ENCODE measurements at places on chromosomes 13 and 19.
A peak's percentile ranks its signal among the peaks of the same experiment; 100 is the strongest.

- DNase-seq, result no peak
Measured at GRCh38 chr13:79295906-79296706, 109.9 kb downstream of the RBM26 start.

- DNase-seq, result peak; percentile 88
Measured at GRCh38 chr19:51327066-51328001, 14.6 kb downstream of the VSIG10L start.

DNA sequence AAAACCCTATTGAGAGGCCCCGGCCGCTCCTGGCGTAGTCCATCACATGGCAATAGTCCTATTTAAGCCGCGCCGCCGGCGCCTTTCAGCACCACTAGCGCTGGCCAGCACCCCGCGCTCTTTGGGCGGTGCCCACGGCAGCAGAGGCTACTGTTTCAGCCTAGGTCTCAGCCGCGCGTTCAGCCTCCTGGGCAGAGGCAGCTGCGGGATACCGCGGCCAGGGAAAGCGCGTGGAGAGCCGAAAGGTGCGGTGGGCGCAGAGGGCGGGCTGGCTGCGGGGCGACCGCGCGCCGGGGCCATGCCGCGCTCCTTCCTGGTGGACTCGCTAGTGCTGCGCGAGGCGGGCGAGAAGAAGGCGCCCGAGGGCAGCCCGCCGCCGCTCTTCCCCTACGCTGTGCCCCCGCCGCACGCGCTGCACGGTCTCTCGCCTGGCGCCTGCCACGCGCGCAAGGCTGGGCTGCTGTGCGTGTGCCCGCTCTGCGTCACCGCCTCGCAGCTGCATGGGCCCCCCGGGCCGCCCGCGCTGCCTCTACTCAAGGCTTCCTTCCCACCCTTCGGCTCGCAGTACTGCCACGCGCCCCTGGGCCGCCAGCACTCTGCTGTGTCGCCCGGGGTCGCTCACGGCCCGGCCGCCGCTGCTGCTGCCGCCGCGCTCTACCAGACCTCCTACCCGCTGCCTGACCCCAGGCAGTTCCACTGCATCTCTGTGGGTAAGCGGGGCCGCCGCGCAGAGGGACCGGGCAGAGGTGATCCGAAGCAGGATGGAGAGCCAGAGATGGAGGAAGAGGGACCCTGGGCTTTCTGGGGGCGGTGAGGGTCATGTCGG lies at the start of gene GSX1:
Gene GSX1, plus strand, starts transcription at position 91 of the 826 bp plus-strand sequence. Its CDS starts 208 bp downstream, at position 299.
- DNase-seq, result peak; percentile 89

- DNase-seq, result no peak
Measured at GRCh38 chr13:37491661-37492060, 106.9 kb downstream of the POSTN start.

DNA sequence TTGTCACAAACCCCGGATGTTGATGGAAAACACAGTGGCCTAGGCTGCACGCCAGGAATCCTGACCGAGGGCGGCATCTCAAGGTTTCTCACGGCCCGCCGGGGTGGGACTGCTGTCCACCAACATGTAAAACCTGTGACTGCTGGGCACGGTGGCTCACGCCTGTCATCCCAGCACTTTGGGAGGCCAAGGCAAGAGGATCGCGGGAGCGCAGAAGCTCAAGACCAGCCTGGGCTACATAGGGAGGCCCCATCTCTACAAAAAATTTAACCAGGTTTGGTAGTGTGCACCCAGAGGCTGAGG lies 11.2 kb downstream of the PLIN4 start:
- no peak for DNase-seq

DNA sequence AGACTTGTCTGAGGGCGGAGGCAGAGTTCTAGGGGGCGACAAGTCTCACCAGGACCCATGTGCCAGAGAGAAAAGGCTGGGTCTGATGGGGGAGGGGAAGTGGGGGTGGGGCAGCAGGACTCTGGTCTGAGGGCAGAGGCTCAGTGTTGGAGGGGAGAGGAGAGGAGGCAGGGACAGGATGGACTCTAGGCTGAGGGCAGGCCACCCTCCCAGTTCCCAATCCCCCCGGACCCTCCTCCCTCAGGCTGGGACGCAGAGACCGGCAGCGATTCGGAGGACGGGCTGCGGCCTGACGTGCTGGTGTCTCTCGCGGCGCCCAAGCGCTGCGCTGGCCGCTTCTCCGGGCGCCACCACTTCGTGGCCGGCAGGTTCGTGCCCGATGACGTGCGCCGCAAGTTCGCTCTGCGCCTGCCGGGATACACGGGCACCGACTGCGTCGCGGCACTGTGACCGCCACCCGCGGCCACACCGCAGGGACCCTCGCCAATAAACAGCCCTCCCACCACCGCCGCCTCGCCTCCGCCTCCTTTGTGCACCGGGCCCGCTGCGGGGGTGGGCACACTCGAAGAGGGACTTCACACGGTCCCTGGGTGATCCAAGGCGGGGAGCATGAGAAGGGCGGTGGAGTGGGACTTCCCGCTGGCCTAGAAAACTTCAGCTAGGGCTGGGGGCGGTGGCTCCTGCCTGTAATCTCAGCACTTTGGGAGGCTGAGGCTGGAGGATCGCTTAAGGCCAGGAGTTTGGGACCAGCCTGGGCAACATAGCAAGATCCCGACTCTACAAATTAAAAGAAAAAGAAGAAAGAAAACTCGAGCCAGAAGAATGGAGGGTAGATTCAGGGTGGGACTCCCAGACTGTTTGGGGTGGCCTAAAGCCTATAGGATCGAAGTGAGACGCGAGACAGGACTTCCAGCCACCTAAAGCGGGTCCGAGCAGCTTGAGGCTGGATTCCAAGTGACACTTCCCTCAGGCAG lies 703 bp upstream of the CILP2 start:
- DNase-seq, result no peak

DNA sequence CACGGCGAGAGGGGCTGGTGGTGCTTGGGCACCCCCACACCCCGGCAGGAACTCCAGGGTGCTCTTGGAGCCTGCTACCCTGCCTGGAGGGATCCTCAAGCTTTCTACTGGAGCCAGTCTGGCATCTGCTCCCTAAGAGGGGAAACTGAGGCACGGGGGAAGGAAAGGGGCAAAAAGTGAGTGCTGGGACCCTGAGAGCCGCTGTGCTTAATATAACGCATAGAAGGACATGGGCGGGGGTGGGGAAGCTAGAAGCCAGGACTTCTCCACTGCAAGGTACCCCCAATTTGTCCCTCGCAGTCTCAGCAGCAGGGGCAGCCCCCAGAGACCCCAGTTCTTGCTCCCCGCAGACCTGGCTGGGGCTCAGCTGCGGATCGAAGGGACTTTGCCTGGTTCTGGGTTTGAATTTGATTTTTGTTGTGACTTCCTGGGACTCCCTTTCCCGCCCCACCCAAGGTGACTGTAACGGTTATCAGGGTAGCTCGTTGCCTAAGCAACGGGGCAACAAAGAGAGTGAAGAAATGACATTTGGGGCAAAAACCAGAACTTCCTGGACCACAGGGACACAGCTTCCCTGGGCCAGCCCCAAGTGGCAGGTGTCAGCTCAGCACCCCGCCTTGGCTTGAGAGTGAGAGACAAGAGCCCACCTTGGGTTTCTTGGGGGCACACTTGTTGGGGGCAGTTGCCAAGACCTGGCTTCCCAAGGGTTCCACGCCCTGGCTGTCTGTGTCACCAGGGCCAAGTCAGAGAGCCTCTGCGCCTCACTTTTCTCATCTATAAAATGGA lies 638 bp downstream of the ADGRE5 start:
- DNase-seq, result no peak

DNA sequence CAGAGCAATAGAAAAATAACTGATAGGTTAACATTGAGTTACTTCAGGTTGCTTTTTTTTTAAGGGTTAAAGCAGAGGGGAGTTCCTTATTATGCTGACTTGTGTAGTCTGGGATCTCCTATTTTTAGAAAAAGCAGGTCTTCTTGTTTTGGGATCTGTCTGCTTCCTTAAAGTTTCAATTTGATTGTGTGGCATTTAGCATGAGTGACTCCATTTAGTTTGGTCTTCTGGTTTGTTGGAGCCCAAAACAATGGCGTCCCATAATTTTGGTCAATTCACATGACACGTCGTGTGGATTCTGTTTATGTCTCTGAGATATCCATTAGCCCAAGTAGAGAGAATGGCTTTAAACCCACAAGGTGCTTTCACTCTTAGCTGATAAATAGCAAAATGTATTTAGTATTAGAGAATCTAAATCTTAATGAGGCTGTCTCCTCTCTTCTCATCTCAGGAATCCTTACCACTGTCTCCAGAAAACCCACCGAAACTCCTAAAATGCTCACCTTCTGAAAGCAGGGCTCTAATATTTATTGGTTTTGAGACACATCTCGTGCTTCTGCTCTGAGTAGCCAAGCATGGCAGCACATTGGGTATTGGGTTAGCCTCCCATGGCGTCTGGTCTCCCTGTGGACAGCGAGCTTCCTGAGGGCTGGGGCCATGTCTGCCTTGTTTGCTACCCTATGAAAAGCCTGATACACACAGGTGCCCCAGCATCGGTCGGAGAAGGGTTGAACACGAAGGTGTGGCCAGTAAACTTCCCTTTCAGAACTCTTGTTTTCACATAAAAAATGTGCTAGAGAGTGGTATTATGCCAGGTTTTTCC lies 67.2 kb upstream of the GPR183 start:
- DNase-seq, result no peak

DNA sequence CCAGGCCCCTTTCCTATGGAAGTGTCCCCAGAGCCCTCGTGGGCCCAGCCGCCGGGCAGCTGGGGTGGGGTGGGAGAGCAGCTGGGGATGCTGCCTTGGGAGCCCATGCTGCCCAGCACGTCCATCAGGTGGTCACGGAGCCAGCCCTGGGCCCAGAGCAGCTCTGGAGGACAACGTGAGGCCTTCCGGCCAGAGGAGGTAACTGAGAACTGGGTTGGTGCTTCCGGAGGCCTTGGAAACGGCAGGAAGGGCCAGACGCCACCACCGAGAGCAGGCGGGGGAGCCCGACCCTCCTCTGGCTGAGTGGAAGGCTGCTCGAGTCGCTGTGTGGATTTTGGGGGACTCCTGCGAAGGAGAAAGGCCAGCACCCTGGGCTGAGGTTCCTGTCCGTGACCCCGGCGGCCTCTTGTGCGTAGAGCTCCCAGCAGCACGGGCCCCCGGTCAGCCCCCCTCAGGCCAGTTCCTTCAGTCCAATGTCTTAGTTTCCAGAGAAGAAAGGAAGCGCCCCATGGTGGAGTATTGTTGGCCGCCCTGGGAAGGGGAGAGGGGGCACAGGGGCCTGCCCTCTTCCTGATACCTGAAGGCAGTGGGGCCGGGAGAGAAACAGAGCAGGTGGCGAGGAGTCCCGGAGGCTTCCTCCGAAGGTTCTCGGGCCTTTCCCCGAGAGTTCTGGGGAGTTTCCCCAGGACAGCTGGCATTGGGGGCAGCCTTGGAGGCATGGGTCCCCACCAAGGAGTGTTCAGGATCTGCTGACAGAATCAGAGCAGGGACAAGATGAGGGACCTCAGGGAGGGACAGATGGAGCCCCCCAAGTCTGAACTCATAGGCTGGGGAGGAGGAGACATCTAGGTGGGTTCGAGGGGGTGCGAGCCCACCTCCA lies 68.8 kb downstream of the MLLT1 start:
- no peak for DNase-seq

GRCh38 chr13:112783978-112784371 lies 94.1 kb downstream of the ATP11A start:
- peak; percentile 50 for DNase-seq

GRCh38 chr19:4589579-4590410 lies 30.3 kb upstream of the SEMA6B start:
- DNase-seq, result no peak

DNA sequence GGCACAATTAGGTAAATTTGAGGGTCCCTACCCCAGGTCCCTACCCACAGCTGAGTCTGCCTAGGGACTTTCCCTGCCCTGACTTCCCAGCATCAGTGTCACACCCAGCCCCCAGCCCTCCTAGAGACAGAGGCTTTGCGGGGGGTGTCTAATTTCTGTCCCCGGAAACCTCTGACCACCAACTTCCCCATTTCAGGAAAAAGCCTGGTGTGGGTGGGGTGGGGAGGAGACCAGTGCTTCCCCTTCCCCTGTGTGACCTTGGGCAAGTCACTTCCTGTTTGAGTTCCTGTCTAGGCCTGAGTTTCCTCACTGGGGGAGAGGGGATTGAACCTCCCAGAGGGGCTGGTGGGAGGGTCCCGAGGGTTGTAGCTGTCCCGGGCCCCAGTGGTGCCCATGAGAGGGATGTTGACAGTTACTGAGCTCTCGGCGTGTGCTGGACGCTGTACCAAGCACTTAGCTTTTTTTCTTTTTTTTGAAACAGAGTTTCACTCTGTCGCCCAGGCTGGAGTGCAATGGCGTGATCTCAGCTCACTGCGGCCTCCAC lies 7.9 kb downstream of the VASP start:
- DNase-seq, result no peak

- DNase-seq, result no peak
Measured at GRCh38 chr19:43624933-43625332, 5.5 kb upstream of the ZNF428 start.

DNA sequence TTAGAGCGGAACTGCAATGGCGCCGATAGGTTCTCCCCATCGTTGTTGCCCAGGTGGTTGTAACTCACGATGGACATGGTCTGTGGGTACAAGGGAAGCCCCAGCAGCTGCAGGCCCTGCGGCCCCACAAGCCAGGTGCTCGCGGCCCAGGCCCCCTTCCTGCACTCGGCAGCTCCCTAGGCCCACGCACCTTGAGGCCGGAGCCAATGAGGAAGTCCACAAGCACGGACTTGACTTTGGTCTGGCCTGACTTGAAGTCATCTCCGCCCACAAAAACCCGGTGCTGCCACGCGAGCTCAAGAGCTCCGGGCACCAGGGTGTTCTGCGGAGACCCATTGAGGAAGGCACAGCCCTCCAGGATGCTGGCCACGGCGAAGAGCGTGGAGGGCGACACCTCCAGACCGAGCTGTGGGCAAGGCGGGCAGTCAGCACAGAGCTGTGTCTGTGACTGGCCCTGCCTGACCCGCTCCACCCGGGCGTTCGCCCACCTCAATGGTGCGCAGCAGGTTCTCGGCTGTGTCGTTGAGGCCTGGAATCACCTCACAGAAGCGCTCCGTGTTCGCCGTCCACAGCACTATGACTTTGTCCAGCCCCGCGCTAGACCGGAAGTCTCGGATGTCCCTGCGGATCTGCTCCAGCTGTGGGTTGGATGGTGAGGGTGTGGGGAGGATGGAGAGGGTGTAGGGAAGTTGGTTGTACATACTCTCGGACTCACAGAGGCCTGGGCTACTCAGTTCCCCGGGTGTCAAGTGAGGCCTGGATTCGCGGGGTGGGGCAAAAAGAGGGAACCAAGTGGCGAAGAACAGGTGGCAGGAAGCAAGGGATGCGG lies 1.9 kb downstream of the ISYNA1 start:
- DNase-seq, result peak; percentile 39
